ENCODE measurements at places on chromosomes 2 and 18.

- DNase-seq: no peak
These were observed 127.9 kb upstream of the SEC11C start for GRCh38 chr18:59011786-59012185.

DNA sequence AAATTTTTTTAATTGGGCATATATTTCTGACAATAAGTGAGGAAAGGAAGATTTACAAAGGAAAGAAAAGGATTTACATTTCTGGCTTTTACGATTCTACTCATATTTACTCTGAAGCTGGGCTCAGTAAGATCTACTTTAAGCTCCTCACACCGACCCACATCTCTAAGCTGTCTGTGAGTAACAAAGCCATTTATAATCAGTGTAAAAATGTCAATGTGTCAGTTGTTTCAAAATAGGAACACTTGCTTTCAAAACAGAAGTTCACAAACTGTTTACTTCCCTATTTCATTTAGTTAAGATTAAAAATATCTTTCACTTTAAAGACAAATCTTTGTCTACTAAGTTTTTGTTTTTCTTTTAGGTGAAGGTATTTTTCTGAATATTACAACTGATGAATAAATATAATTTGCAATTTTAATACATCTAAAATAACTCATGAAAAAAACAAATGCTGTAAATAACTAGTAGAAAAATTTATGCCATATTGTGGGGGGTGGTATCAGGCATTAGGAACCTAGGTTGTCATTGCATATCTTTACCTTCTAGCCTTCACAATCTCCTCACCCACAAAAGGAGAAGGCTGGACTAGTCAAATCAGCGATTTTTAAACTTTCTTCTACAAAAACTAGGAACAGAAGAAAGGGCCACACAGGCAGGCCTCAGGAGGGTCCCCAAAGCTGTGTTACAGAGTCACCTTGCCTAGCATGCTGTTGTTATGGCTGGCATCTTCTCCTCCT, 64.5 kb downstream of the TMEM131 start:
- DNase-seq: no peak

DNA sequence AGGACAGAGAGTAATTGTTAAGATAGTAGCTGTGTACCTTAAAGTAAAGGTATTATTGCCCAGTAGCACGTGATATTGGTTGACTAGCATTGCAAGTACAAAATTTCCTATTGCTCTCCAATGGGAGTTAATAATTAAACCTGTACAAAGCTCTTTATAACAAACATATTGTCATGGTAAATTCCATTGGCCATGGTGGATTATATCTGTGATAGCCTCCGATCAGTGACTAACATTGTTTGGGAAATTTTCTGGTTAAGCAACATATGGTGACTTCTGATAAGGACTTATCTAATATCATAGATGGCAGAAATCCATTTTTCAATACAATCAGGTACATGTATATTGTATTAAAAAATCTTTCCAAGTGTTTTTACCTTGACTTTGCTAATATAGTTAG, 360.8 kb downstream of the DCC start:
- no peak for DNase-seq

GRCh38 chr2:220756653-220757052, 815.5 kb downstream of the EPHA4 start:
- no peak for DNase-seq

GRCh38 chr2:164066095-164066494, 330.3 kb upstream of the FIGN start:
- DNase-seq: no peak

DNA sequence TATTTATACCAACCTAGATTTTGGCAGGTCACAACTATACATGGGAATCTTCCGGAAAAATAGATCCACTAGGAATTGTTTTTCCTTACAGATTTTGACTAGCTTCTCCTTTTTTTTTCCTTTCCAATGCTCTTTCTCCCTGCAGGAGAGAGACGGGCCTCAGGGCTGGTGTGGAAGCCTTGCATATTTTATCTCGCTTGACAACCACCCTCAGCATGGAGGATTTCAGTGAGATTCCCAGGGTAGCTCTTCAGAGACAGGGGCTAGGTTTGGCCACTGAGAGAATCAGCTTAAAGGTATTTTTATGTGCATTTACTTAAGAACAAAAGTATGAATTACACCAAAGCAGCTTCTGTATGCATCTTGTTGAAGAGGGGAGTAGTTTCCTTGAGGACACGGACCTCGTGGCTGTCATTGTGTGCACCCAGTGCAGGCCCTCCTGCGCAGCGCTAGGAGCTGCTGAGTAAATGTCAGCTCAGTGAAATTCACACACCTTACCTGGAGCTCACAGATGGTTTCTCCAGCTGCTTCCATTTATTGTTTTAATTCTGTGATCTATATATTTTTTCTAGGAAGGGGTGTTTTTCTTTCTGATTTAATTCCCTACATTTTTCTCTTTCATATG, 54.4 kb downstream of the TRAPPC12 start:
- no peak for DNase-seq

DNA sequence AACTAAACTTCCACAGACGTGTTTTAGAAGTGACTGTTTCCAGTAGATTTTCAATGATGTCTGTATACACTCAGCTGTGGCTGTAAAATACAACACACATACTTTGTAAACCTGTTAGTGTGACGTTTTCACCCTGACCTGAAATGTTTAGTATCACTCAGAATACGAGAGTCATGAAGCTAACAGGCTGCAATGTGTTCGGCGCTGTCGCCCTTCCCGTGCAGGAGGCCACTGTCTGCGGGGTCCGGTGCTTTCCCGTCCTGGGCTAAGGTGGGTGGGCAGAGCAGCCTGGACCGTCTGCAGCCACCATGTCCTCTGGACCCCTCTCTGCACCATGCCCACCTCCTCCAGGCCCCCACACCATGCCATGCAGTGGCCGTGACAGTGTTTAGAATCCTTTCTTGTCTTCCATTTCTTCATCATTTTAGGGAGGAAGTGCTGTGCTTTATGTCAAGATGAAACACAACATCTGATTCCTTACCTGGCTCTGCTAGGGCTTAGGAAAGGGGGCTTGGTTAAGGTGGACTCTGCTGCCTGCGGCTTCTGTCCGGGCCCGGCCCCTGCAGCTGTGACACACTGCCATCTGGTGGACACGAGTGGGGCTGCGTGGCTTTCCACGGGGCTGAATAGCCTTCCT, 53.8 kb upstream of the RBM44 start:
- DNase-seq: no peak

GRCh38 chr2:237446338-237446665, 32.3 kb upstream of the COL6A3 start:
- DNase-seq: no peak

- no peak for DNase-seq
These were observed 107.9 kb upstream of the LMAN1 start for GRCh38 chr18:59466980-59467379.
